ENCODE measurements at places on chromosomes 2 and 18.

GRCh38 chr2:85875350-85876050 lies 13.3 kb downstream of the ST3GAL5 start:
- DNase-seq: no peak

- no peak for DNase-seq
Observed at GRCh38 chr2:16682431-16683118, 16.9 kb upstream of the CYRIA start.

GRCh38 chr18:9854801-9855676 lies 30.7 kb upstream of the TXNDC2 start:
- DNase-seq: no peak

DNA sequence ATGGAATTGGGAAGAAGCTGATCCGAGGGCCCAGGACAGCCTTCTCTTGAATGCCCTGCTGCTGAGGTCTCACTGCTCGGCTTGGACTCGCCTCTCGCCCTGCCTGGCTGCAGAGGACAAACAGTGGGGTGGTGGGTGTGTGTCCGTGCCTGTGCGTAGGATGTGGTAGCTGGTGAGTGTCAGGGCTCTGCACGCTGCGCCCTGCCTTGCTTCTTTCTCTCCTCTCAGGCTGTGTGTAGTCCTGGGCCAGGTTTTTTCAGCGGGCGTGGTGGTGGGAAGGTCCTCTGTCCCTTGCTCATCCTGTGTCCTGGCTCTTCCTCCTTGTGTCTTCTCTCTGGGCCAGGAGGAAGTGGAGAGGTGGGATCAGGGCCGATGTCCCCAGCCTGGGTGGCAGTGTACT lies 44.8 kb downstream of the RRM2 start:
- no peak for DNase-seq

GRCh38 chr2:104844807-104845551 lies 8.9 kb upstream of the POU3F3 start:
- no peak for DNase-seq

GRCh38 chr2:136363900-136364299 lies 246.0 kb upstream of the CXCR4 start:
- DNase-seq: no peak

- no peak for DNase-seq
Observed at GRCh38 chr2:98463081-98463481, 18.4 kb downstream of the INPP4A start.

DNA sequence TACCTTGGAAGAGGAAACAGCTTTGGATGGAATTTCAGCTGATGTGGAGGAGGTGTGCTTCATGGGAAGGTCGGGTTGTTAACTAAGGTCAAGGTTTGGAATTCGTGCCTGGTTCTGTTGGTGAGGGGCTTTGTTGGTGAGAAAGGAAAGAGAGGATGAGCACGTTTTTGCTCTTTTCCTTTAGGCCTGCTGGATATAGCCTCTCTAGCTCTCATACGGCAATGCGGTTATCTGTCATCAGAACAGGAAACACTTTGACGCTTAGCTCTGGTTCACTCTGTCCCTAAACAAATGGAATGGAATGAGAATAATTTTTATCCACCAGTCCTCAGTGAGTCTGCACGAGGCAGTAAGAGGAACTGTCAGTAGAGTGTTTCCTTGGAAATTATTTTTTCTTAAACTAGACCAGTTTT lies 169.7 kb upstream of the NOSTRIN start:
- no peak for DNase-seq

DNA sequence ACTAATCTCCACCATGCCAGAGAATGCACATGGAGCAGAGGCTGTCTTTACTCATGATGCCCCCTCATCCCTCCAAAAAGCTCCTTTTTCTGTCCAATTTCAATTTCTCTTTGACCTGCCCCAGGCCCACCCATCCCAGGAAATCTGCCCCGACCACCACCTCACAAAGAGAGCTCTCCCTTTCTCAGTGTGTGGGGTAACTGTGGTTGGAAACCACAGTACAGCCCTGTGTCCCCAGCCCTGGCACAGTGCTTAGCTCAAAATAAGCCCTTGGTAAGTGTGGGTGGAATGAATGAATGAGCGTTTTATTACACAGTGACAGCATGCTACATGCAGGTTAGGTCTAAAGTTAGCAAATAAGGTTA lies 43.7 kb upstream of the CAB39 start:
- no peak for DNase-seq

Data from NCI-H526 treated with DMSO at 0.1 percent for 48 hours (cell line).